ENCODE measurements at places on chromosomes 6 and 20.

DNA sequence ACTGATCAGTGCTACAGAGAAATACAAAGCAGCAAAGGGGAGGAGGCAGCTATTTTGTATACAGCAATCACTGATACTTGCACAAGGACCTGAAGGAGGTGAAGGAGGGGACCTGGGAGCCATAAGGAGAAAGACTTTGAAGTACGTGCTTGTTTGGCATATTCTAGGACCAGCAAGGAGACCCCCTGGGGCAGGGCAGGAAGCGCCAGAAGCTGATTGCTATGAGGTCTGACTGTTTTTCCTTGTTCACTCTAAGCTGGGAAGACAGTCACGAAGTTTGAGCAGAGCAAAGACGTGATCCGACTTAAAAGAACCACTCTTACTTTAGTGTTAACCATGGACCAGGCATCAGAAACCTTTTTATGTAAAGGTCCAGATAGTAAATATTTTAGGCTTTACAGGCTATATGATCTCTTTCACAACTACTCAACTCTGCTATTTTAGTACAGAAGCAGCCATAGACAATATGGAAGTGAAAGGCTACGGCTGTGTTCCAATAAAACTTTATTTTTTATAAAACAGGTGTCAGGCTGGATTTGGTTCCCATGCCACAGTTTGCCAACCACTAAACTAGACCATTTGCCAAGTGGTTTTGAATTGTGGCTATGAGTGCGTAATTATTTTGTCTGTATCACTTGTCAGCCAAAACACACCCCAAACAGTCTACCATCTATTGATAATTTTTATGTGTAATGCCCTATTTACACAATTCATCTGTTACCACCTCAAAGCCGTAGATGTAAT is 217.9 kb downstream of the PRL start:
- no peak for DNase-seq

- no peak for DNase-seq
Measured at GRCh38 chr20:16806886-16807285, 58.7 kb downstream of the OTOR start.

GRCh38 chr20:64168381-64169090 is 4.3 kb downstream of the MYT1 start:
- DNase-seq, result no peak

DNA sequence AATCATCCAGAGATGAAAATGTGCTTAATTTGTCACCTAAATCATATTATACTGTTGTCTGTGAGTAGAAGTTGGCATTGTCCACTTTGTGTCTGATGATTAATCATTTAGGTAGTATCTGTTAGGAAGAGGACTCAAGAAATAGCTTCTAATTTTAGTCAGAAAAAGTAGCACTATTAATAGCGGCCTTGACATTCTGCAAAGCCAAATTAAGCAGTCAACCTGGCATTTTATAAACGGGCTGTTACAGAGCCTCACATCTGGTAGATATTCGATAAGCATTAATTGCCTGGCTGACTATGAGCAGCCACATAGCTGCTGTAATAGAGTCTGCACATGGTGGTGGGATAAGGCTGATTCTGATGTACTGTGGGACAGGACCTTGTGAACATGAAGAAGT is 99.5 kb downstream of the KLHL32 start:
- DNase-seq, result no peak

DNA sequence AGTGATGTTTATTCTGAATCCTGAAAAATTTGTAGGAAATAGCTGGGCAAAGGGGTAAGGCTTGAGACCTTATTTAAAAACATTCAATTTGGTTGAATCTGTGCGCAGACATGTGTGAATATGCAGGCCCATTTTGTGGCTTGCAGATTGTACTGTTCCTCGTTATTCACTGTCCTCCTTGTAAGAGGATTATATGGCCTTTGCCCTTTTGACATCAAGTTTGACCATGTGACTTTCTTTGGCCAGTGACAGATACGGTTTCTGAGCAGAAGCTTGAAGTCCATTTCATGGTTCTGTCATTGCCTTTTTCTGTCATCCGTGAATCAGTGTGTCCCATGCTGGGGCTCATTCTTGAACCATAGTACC is 13.4 kb downstream of the AFDN start:
- DNase-seq, result no peak

DNA sequence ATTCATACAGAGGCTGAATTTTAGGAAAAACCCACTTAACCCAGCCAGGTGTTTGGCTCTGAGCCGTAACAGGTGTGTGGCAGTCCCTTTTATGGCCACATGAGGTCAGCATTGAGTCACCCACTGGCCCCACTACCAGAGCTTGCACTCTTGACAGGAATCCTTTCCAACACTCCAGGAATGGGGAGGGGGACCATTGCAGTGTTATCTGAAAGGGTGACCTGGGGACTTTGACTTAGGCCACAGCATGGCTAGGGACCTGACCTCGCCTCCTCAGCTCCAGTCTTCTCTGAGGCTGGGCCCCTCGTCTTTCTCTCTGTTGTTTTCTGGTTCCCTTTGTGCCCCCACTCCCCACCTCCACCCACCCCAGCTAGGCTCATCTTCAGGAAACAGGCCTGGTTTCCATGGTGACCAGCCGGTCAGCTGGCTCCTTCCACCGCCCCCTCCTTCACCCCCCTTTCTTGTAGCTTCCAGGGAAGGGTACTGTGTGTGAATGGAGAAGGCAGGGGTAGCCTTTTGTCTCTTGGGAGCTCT is 2.1 kb upstream of the TMEM151B start:
- peak; percentile 71 for DNase-seq

DNA sequence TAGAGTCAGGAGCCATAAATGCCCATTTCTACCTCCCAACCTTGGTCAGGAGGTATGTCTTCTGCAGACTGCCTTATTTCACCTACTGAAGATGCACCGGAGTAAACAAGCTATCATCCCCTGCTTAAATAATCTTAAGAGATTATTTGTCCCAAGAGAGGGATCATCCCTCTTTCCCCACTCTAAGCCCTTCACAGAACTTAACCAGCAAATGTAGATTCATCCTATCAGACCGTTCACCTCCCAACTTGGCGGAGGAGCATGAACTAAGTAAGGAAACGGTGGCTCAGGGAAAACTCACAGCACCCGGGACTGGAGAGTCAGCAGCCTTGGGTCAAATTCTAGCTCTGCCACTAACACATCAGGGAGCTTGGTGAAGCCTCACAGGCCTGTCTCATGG is 115.3 kb downstream of the TRERF1 start:
- no peak for DNase-seq

DNA sequence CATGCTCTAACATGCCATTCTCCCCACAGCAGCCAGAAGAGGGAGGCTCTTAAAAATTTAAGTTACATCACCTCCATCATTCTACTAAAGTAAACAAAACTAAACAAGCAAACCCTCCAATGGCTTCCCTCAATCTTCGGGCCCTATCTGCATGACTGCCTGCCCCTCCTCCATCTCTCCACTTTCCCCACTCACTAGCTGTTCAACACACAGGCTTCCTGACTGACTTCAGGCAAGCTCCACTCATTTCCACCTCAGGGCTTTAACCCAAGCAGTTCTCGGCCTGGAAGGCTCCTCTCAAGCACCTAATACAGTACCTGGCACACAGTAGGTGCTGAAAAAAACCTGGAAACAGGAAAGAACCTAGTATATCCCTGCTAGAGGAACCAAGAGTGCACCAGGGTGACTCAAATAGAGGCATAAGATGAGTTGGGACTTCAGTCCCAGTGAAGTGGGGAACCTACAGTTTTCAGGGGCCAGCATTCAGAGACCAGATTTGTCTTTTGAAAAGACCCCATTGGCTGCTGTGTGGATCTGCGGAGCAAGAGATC is 2.8 kb downstream of the AHCY start:
- no peak for DNase-seq

Measured in activated CD4-positive, alpha-beta T cell treated with anti-CD3 and anti-CD28 coated beads for 48 hours (primary cell).